ENCODE measurements at places on chromosomes 7 and 10.

- no peak for DNase-seq
Observed at GRCh38 chr7:79822620-79823240, 311.9 kb upstream of the GNAI1 start.

- no peak for DNase-seq
Observed at GRCh38 chr10:118112543-118113125, 65.9 kb upstream of the RAB11FIP2 start.

- DNase-seq, result no peak
Observed at GRCh38 chr10:44316922-44317215, 68.0 kb downstream of the CXCL12 start.

GRCh38 chr7:20601121-20601520 is 14.3 kb upstream of the ABCB5 start:
- no peak for DNase-seq

- no peak for DNase-seq
Observed at GRCh38 chr7:116711790-116712189, 39.8 kb downstream of the MET start.

- no peak for DNase-seq
Observed at GRCh38 chr7:142897691-142898090, 12.1 kb upstream of the TRPV6 start.

- DNase-seq, result no peak
Observed at GRCh38 chr10:29634764-29635625, at the start of gene SVIL. SVIL (minus strand) TSS chr10:29634971; CDS start chr10:29555058, 79,913 bp downstream.

DNA sequence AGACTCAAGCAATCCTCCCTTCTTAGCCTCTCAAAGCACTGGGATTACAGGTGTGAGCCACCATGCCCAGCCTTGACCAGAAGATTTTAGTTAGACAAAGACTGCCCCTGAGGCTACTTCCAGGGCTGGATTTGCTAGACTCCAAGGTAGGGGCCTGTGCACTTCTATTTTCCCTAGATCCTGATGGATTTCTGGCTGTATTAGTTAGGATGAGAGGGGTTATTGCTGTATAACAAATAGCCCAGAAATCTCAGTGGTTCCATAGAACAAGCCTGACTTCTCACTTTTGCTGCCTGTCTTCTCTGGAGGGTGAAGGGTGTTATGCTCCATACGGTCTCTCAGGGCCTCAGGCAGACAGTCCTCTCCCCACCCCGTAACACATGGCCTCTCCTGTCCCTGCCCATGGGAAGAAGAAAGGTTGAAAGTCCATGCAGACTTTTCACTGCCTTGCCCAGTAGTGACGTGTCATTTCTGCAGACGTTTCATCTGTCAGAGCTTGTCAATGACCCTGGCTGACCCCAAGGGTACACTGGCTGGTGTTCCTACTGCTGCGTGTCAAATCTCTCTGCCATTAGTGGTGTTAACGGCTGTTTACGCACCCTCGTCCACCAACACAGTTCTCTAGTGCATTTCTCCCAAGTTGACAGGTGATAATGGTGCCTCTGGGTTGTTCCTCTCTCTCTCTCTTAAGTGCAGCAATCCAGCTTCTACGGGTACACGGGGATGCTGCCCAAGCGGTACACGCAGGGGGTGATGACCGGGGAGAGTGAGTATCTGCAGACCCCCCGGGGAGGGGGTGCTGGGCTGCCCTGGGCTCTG is 11.6 kb downstream of the SLC29A4 start:
- DNase-seq, result no peak

DNA sequence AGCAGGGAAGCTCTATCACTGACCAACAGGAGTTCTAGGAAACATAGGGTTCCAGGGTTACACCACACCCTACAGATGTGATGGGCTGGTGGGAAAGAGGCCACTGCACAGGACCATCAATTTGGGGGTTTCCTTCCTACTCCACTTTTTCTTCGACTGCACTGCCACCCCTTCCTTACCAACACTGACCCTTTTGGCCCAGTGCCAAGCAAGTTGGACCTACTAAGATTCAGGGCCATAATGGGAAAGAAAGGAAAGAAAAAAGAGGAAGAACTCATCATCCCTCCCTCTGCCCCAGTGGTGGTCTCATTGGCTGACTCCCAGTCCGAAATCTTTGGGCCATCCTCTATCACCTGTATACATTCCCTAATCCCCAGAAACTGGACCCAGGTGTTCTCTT is 6.1 kb upstream of the PLEKHS1 start:
- no peak for DNase-seq

GRCh38 chr7:131893631-131894340 is 337.4 kb upstream of the PODXL start:
- no peak for DNase-seq

DNA sequence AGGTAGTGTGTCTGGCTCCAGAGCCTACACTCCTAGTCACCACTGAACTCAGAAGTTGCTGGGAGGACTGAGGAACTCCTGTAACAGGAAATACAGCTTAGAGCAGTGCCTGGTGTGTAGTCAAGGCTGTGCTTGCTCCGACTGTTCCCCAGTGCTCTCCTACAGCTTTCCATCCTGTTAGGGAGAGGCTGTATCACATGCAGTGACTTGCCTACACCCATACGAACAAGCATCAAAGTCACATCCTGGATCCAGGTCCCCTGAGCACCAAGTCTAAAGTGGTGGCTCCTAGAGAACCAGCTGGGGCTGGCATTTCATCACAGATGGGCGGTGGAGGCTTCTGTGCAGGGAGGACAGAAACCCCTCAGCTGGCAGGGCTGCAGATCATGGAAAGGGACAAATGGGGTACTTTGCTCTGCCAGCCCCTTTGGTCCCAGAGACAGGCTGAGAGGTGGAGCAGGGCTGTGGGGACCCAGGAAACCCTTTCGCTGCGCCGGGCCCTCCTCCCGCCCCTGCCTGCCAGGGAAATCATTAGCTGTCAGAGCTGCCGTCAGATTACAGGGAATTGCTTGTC is 7.7 kb downstream of the ASB10 start:
- DNase-seq, result no peak

DNA sequence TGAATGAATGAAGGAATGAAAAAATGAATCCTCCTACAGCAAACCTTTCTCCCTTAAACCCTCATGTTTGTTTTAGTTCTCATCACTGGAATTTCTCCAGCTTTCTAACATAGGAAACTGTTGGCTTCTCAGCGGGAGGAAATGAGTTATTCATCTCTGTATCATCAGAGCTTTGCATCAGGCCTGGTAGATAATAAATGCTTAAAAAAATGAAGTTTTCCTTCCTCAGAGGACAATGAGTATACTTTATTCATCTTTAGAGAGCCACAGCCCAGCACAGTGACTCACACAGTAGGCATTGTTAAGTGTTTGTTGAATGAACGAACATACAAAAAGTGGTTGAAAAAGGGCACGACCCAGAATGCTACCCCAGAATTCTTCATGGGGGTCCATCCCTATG is 62.6 kb downstream of the COL13A1 start:
- no peak for DNase-seq

DNA sequence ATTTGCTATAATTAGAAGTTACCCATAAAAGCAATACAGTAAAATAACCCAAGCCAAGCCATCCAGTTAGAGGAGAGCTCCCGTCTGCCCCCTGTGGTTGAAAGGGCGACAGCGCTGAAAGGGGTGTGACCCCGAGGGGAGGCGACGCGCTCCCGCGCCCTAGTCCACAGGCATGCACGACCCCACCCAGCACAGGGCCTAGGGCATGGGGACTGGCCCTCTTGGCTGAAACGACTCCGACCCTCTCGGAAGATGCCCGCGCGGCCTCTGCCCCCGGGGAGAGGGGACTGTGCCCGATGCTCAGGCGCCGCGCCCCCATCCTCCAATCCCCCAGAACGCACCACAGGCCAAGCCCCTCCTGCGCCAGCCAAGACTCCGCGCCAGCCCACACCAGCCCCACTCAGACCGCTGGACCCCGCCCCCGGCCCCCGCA is 64.0 kb downstream of the CSGALNACT2 start:
- no peak for DNase-seq

DNA sequence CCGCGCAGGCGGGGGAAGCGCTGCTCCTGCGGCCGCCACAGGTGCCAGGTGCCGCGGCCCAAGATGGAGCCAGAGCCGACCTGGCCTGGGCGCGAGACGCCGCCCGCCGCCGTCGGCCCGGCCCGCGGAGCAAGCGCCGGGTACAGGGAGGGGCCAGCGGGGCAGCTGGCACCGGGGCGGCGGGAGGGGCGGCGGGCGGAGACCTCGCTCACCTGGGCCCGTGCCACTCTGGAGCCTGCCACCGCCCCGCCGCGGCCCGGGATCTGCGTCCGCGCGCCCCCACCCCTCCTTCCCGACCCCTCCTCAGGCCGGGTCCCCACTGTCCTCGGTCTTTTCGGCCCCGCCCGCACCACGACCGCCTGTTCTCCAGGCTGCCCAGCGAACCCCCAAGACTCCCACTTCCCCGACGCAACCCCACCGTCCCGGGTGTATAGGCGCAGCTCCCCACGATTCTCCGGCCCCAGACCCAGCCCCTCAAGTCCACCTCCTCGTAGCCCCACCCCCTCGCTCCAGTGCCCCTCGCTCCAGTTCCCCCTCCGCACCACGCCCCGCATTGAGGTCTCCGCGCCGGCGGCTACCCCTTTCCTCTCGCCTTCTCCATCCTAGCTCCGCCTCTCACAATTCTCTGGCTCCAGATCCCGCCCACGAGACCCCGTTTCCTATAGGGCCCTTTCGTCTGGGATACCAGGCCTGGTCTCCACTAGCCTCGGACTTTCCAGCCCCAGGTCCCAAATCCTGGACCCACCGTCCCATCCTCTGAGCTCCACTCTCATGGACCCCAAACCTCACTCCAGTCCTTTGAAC is at the start of gene GPRIN2:
Gene GPRIN2 (minus strand): TSS at position 144 of the 804 bp plus-strand sequence. CDS start 5,922 bp downstream, outside the sequence.
- no peak for DNase-seq

- DNase-seq, result no peak
Observed at GRCh38 chr7:101718363-101719122, 89.4 kb upstream of the MYL10 start.

DNA sequence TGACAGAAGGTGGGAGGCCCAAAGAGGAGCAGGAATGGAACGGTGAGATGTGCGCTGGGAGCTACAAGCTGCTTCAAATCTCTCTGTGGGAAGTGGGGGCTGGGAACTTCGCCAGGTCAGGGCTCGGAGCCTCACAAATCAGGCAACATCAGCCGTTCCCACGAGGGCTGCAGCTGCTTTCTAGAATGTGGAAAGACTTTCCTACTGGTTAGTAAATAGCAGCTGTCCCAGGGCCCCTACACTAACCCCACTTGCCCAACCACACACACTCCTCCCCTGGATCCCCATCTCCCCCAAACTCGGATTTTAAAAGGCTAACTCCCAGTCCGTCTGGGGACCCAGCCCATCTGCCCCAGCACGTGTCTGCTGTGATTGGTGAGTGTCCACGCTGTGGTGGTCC is 40.6 kb upstream of the PITRM1 start:
- DNase-seq, result no peak

- DNase-seq, result no peak
Observed at GRCh38 chr10:46096446-46096845, 50.4 kb upstream of the MSMB start.

All from NCI-H748 treated with DMSO at 0.1 percent for 48 hours (cell line).